ENCODE measurements at places on chromosomes 1 and 21.

- DNase-seq: no peak
Observed at GRCh38 chr1:248627971-248628844, 6.7 kb downstream of the OR2T11 start.

DNA sequence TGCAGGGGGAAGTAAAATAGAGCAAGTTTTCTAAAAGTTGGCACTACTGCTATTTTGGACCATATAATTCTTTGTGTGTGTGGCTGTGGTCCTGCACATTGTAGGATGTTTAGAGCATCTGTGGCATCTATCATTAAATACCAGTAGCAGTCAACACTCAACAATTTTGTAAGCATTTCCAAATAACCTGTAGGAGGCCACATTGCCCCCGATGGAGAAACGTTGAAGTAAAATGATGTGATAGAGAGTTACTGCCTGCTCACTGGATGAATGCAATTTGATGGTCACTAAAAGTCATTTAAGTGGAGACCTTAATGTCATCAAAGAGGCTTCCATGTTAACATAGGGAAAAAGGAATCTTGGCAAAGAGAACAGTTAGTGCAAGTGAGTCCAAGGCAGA is 560.8 kb downstream of the NEGR1 start:
- no peak for DNase-seq

GRCh38 chr1:84758968-84759491 is 68.8 kb upstream of the SSX2IP start:
- DNase-seq: no peak

DNA sequence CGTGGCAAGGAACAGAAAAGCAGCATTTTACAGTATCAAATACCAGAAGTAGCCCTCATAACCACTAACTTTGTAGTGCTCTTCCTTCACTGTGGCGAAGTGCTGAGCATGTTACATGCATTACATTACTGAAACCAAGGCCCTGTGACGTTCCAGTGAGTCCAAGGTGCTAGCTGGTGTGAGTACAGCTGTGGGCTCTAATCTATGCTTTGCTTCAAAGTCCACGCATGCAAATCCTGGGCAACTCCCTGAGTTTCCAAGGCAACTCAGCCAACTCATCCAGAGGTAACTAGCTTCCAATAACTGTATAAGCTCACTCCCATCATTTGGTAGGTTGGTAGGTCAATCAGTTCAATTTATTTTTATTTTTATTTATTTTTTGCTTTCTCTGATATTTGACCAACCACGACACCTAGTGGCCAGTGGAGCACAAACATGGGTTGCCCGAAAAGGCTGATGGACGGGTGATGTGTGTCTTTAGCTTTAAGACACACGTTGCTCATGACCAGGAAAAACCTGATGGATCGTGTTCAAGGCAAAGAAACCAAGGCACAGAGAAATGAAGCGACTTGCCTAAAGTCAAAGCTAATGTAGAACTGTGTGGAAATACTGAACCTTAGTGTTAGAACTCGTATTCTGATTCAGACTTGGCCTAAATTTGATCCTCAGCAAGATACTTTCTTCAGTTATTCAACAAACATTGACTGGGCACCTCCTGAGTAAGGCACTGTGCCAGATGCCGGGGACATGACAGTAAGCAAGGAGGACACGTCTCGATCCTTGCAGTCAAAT is 73.0 kb downstream of the GNG12 start:
- DNase-seq: no peak

- DNase-seq: no peak
Observed at GRCh38 chr1:157399343-157399983, 152.9 kb downstream of the FCRL5 start.

- DNase-seq: no peak
Observed at GRCh38 chr1:158310623-158311022, 20.7 kb downstream of the CD1B start.

GRCh38 chr1:225848030-225848955 is 33.9 kb downstream of the TMEM63A start:
- DNase-seq: no peak

DNA sequence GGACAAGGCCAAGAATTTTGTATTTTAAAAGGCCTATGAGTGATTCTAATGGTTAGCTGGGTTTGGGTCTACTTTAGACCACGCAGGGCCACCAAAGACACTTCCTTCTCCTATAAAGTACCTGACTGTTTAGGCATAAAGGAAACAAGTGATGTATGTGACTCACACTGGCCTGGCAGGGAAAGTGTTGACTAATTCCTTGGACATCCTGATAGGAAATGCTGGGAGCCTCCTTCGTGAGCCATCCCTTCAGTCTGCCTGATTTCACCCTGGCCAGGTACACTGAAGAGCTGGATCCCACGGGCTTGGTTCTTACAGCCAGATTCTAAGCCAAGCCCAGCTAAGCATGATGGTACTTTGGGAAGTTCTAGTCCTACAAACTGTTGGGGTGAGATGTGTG is 100.5 kb upstream of the HMGB4 start:
- DNase-seq: no peak

GRCh38 chr1:104466068-104466467 is 716.4 kb downstream of the AMY1C start:
- no peak for DNase-seq

DNA sequence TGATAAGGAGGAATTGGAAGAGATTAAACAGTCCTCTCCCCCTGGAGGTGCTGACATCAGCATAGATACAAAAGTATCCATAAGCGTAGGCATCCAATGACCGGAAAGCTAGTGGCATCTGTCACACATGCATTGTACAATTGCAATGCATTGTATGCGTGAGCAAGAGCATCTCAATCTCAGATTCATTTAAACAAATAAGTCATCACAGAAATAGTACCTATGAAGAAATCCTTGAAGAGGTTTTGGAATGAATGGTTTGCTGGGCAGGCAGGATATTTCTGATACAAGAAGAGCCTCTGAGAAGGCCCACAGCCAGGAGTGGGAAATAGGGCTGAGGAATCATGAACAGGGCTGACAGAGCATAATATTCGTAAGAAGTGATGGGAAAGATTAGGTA is 88.9 kb upstream of the ABCD3 start:
- no peak for DNase-seq

- DNase-seq: no peak
Observed at GRCh38 chr1:222081859-222082258, 340.0 kb upstream of the DUSP10 start.

- no peak for DNase-seq
Observed at GRCh38 chr1:32758177-32758794, 55.7 kb upstream of the SYNC start.

- no peak for DNase-seq
Observed at GRCh38 chr1:234961456-234962339, 166.9 kb downstream of the TOMM20 start.

GRCh38 chr1:194295685-194296084 is 1109.3 kb upstream of the B3GALT2 start:
- DNase-seq: no peak

GRCh38 chr1:38451541-38451993 is 405.0 kb upstream of the POU3F1 start:
- DNase-seq: no peak

DNA sequence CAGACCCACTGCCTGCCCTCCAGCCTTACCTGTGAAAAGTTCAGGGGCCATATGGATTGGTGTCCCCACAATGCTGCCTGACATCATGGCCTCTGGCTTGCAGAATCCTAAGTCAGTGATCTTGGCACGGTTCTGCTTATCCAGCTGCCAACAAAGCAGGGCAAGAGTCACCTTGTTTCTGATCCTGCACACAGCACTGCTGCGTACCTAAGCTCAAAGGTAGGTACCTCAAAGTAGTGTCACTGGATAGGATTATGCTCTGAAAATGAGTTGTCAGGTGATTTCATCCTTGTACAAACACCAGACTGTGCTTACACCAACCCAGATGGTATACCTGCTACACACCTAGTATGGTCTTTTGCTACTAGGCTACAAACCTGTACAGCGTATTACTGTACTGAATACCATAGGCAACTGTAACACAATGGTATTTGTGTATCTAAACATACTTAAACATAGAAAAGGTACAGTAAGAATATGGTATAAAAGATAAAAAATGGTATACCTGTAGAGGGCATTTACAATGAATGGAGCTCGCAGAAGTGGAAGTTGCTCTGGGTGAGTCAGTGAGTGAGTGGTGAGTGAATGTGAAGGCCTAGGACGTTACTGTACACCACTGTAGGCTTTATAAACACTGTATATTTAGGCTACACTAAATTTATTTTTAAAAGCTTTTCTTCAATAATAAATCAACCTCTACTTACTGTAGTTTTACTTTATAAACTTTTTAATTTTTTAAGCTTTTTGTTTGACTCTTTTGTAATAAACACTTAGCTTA is 29.1 kb upstream of the RBBP5 start:
- no peak for DNase-seq

DNA sequence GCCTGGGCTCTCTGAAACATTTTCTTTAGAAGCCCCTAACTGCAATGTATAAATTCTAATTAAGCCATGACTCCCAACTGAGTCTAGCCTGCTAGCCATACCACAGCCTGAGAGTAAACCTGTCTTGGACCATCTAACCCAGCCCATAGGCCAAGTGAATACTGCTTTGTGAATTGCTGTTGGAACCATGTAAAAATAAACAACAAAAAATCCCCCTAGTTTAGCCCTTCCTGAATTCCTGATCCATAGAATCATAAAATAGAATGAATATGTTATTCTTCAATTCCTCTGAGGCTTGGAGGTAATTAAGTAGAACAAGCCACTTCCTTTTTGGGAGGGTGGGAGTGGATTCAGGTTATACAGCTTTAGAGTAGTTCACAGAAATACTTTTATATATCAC is 1496.4 kb downstream of the MRPL39 start:
- DNase-seq: no peak

DNA sequence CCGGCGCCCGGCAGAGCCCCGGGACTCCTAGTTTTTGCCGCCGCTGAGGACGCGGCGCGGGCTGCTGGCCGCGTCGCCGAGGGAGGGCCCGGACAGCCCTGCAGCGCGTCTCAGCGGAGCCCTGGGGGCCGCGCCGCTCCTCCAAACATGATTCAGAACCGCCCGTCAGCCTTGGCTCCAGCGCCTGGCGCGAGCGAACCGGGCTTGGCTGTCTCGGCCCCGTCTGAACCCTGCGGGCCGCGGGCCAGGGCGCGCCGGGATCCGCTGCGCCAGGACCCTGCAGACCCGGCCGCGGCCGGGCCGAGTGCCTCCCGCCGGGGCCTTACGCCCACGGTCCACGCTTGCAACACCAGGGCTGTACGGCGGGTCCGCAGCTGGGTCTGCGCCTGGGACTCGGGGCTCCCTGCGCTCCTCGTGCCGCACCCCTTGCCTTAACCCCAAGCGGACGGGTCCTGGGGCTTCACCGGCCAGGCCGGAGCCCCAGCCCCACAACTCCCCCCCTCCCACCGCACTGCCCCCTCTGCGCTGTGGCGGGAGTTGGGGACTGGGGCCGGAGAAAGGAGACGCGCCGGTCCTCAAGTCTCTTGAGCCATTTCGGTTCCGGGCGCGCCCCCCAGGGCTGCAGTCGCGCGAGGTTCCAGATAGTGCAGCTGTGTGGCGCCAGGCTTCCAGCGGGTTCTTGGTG is 48.4 kb upstream of the CD34 start:
- no peak for DNase-seq

- no peak for DNase-seq
Observed at GRCh38 chr21:45737485-45738166, 94.1 kb downstream of the PCBP3 start.

DNA sequence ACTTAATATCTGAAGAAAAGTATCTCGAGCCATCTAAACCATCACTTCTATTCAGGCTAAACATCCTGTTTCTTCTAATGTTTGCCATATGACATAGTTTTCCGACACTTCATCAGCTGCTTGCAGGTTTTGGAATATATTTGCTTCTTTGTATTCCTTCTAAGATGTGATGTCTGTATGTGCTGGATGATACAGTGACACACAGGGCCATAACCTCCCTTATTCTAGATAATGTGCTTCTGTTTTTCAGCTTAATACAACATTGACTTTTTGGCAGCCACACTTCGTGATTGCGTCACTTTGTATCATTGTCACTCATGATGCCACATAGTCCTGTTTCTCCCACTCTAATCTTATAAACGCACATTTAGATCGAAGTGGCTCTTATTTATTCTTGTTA is 156.3 kb downstream of the CRB1 start:
- no peak for DNase-seq

DNA sequence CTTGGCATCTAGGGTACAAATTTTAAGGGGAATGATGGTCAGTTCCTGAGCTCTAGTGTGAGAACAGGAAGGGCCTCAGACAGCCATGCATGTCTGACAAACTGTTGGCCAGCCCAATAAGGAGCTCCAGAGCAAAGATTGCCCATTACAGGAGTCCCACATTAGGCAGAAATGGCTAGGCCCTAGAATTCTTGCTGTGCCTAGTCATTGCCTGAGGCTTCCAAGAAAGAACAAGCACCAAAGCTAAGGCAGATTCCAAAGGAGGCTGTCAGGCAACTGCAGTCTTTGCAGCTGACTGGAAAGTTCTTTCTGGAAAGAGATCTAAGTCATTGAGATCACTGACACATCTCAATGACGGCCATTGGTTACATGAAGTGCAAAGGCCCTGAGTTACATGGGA is 3.9 kb upstream of the STIL start:
- no peak for DNase-seq

GRCh38 chr1:199279872-199280645 is 641.2 kb downstream of the PTPRC start:
- DNase-seq: no peak

DNA sequence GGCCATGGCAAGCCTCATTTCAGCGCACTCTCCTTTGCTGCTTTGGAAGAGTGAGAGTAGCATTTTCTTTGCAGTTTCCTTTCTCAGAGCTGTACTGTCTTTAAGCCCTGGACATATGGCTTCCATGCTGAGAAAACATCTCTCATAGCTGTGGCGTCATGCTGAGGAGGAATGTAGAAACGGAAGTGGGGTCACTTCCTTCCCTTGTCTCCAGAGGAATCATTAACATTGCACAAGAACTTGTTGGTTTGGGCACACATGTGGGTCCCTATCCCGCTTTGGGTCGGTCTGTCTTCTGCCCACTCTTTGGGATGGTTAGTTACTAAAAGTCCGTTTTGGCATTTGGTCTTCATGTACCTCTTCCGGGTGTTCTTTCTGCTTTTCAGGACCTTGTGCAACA is 5.6 kb downstream of the MFN2 start:
- DNase-seq: no peak

GRCh38 chr1:60153961-60154360 is 80.4 kb upstream of the C1orf87 start:
- DNase-seq: no peak

DNA sequence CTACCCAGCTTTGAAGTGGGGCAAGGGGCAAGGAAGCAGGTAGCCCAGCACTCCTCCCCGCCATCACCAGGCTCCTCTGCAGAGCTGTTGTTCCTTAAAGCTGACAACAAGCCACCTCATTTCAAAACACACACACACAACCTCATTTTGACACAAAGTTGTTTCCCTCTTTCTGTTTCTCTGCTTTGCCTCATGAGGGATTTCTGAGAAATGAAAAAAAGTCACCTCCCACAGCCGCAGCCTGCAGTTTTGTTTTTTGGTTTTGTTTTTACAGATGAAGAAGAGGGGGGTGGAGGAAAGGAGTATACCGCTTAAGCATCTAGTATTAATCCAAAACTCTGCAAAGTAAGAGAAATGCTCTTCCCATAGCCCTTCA is 12.1 kb downstream of the MCL1 start:
- DNase-seq: no peak

DNA sequence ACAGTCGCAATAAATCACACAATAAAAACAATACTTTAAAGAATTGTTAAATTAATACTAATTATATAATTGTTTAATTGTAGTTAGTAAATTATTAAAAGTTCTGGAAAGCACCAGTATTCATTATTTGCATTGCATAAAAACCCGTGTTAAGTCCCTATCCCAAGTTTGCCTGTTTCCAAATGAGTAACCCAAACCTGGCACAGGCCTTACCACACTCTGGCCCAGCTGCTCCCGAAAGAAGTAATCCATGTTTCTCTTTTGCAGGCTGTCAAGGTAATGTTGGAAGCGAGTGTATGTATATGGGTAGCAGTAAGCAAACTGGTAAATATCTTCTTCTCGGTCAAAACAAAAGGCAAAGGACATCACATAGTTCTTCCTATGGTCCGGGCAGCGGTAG is 268.7 kb upstream of the BEND5 start:
- DNase-seq: no peak
